NCI-H2081 (cell line): ENCODE measurements at places on chromosomes 4 and X.

DNA sequence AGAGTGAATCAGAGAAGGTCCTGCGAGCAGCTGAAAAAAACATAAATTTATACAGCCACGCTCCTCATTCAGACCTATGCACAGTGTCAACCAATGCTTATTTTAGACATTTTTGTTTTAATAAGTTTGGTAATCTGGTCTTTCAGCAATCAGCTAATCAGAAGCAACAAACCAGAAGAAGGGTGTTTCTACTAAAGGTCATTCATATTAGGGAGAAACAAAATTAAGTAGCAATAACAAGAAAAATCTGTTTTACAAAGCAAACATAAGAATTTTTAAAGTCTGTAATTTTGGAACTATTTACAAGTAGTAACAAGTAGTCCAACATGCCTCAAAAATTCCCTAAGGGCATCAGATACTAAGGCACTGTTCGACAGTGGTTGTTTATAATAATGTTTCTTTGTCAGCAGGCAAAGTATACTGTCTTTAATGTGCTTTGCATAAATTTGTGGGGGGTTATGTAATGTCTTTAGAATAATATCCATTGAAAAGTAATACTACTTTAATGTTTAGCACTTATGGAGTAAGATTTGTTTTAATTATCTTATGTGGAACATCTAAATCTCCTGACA, 82.8 kb downstream of the PHOX2B start:
- no peak for DNase-seq

DNA sequence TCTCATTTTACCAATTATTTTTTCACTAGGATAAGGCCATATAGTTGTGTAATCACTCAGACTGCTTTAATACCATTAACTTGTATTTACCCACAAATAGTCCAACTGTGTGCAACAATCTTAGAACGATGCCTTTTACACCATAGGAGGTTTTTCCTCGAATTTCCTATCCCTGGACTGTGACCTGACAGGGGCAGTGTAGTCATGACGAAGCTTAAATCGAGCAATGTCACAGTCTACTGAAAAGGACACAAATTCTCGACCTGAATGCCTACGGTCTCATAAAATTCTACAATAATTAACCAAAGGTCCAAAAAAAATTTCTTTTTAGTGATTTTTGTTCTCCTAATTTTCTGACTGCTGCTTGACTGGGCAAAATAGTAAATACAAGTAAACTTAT, 208.9 kb downstream of the ADAMTS3 start:
- no peak for DNase-seq

- DNase-seq = no peak
These were observed 65.8 kb downstream of the PDLIM5 start for GRCh38 chr4:94517492-94517891.

DNA sequence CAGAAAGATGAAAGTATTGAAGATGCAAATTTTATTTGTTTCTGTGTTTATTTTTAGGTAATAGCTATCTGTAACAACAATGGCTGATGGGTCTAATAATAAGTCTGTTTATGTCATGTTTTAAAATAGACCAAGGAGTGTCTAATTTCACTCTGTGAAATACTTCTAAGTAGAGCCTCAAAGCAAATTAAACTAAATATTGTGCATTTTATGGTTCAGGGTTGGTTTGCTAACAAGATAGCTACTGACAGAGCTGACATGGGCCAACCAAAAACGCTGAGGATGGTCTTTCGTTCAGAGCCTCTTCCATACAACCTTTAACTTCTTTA, 437.6 kb upstream of the CTSO start:
- DNase-seq = no peak

GRCh38 chrX:152960115-152960514, 33.8 kb downstream of the PNMA5 start:
- no peak for DNase-seq

GRCh38 chr4:168797194-168797593, 212.9 kb downstream of the CBR4 start:
- DNase-seq = no peak
